HFFc6 (cell line): ENCODE measurements at places on chromosomes 11 and 22. TPM values are rescaled to one million over a fixed set of nuclear protein-coding genes. Genes with fewer than 3 reads are reported as not detected.

DNA sequence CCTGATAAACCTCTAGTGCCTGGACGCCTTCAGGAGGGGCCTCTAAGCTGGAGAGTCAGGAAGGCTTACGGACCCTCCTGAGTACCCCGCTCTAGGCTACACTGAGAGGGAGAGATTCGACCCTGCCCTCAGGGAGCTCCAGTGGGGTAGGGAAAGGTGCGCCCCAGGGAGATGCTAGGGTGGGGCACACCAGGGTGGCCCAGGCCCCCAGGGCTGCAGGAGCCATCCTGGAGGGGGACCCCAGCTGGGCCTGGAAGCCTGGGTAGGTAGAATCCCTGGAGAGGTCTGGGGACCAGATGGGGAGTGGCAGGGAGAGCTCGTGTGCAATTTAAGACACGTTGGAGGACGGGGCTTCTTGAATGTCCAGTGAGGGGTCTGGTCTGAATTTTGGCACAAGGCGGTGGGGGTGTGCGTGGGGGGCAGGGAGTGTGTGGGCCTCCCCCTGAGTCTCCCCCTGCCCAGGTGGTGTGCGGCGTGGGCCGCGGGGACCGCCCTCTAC lies 4.7 kb downstream of the CARNS1 start:
- no peak for DNase-seq
- H3K27ac ChIP-seq, result peak overlapping the region; percentile 45; the same call in 1 of the 2 replicates
- H3K36me3 ChIP-seq, result no peaks in the 10 kb centered on the region
- H3K4me1 ChIP-seq, result no peaks in the 10 kb centered on the region

Gene HEPHL1
- total RNA-seq, result not detected in 3 replicates

Gene SLN
- not detected in 3 replicates for total RNA-seq

DNA sequence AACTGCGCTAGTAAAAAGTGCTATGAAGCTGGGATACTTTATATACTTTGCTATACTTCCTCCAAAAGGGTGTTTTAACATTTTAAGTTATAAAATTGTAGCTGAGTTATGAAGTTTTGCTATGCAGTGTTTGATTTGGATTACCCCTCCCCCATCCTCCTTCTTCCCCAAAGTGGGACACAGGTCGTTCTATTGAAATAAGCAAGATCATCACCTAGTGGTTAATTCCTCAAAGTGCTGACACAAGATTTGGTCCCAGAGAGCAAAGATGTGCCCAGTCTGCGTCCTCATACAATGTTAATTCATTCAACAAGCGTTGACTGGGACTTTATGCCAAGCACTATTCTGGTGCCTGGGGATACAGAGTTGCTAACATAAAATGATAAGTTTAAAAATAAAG lies 78.5 kb downstream of the SPON1 start:
- no peak overlapping the region for H3K27ac ChIP-seq
- H3K4me1 ChIP-seq, result no peaks in the 10 kb centered on the region
- no peak for DNase-seq

- H3K4me3 ChIP-seq, result no peak overlapping the region
- H3K27ac ChIP-seq, result no peak overlapping the region
- no peaks in the 10 kb centered on the region for H3K4me1 ChIP-seq
- DNase-seq, result no peak
- H3K36me3 ChIP-seq, result no peaks in the 10 kb centered on the region
- H3K27me3 ChIP-seq, result peaks cover 42% of the 10 kb centered on the region
Measured at GRCh38 chr22:36850056-36850455, 10.8 kb upstream of the NCF4 start.

DNA sequence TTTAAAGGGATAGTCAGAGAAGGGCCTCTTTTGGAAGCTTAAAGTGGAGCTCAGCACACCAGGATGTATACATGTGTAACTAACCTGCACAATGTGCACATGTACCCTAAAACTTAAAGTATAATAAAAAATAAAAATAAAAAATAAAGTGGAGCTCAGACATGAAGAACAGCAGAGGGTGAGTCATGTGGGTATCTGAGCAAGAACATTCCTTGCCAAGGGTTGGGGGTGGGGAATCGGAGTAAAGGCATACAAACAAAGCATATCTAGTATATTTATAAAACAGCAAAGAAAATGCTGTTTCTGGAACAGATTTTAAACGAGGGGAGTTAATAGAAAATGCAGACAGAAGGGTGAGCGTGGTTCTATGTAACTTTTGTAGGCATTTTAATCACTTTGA lies 562.6 kb upstream of the ANO3 start:
- H3K27ac ChIP-seq, result no peak overlapping the region
- no peaks in the 10 kb centered on the region for H3K27me3 ChIP-seq
- no peaks in the 10 kb centered on the region; the same call in 1 of the 2 replicates for H3K36me3 ChIP-seq
- H3K4me1 ChIP-seq, result no peaks in the 10 kb centered on the region
- no peak for DNase-seq

- H3K4me3 ChIP-seq, result no peak overlapping the region
- H3K27me3 ChIP-seq, result peaks cover 15% of the 10 kb centered on the region
- H3K4me1 ChIP-seq, result no peaks in the 10 kb centered on the region
Measured at GRCh38 chr11:43546561-43547429, 133.7 kb upstream of the HSD17B12 start.
